ENCODE measurements at places on chromosomes 4 and X.

- DNase-seq, result no peak
Measured at GRCh38 chr4:79620617-79621016, 212.6 kb upstream of the GK2 start.

- no peak for DNase-seq
Measured at GRCh38 chrX:68995780-68996551, 167.1 kb downstream of the EFNB1 start.

GRCh38 chrX:41721590-41721989 is 2.4 kb upstream of the GPR82 start:
- no peak for DNase-seq

- DNase-seq, result no peak
Measured at GRCh38 chrX:69153060-69153730, 12.1 kb downstream of the PJA1 start.

DNA sequence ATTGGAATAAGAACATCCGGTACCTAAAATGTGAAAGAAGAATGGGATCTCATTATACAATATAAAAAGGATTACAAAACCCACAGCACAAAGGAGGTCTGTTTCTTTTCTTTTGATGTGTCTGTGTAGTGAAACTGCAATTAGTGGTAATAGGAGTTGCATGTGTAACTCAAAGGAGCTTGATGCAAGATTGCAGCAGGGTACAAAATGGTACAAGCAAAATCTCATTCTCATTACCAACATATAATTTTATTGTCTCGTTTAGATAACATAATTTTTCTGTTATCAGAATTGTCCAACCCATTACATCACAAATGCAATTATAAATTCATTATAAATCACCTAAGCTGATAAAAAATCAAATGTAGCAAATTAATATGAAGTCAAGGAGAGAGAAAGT is 47.1 kb upstream of the CCSER1 start:
- no peak for DNase-seq

Measured in NCI-H2081 (cell line).